NCI-H1436 treated with DMSO at 0.1 percent for 48 hours (cell line): ENCODE measurements at places on chromosomes 13 and 19.
A peak's percentile ranks its signal among the peaks of the same experiment; 100 is the strongest.

DNA sequence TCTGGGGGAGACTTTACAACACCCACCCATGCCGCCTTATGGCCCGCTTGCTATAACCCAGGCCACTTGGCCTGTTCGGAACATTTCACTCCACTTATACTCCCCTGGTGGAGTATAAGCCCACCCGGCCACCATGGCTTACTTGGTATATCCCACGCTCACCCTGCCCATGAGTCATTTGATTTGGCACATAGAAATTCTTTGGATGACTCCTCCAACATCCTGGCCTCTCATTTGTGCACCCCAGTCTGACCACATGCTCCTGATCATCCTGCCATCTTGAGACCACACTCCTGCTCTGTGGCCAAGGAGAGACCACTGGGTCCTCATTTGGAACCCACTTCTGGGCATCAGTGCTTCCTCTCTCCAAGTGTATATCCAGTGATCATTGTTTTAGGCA is 5.2 kb downstream of the SPACA6 start:
- no peak for DNase-seq

- no peak for DNase-seq
Observed at GRCh38 chr13:52978989-52979388, 49.6 kb upstream of the OLFM4 start.

DNA sequence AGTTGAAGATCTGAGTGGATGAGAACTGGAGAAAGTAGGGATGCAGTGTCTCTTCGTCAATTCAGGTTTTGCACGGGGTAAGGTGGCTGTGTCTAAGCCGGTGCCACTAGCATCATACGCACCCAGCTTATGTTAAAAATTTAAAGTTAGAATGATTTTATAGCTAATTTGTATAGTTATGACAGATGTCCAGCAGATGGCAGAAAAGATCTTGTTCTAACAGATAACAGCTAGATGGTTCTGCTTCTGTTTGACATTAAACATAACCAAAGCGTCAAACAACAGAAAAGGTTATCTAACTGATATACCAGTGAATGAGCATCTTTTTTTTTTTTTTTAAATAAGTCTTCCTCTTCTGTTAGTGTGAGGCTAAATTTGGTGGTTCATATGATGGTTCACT is 18.8 kb upstream of the EDDM13 start:
- DNase-seq: no peak

DNA sequence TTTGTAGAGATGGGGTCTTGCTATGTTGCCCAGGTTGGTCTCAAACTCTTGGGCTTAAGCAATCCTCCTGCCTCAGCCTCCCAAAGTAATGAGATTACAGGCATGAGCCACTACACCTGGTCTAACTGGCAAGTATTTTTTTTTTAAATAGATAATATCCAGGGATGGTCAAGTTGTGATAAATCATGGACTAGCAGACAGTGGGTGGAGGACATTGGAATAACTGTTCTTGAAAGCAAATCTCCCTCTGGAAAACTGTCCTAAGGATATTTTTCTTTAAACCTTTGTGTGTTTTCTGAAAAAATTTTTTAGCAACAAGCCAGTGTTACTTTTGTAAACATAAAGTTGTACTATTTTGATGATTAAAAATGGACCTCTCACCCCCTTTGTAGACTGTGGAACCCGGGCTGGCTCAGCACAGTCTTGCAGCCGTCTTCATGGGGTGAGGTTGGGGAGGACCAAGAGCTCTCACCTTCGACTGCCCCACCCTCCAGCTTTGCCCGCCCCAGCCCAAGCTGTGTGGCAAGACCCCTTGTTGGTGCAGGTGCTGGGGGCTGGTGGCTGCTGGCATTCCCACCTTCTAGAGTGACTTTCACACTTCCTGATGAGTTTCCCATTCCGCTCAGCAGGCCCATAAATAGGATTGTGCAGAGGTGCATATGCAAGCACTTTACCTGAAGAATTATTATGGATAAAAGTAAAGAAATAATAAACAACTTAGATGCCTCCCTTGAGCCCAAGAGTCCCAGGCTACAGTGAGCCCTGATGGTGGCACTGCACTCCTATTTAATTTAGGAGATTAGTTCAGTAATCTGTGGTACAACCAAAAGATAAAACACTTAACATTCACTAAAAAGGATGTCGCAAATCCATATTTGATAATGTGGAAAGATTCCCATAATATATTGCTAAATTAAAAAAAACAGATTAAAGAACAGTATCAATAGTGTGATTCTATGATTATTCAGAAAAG is 107.3 kb downstream of the GADD45B start:
- DNase-seq: no peak

DNA sequence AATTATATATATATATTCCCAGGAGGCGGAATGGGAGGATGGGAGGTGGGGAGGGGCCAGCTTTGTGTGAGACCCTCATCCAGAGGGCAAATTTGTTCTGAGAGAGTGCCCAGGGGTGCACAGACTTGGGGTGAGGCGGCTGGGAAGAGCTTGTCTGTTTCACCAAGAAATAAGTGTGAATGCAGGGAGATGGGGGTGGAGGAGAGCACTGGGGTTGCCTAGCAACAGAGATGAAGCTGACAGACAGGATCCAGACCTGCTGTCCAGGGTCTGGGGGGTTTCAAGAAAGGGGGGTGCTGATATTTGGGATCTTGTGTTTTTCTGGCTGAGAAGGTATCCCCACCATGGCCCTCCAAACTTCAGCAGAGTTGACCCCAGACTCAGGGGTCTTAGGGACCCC is 18.6 kb upstream of the TNFAIP8L1 start:
- DNase-seq: no peak

GRCh38 chr19:7575434-7576040 is 20.1 kb upstream of the CAMSAP3 start:
- no peak for DNase-seq

- DNase-seq: no peak
Observed at GRCh38 chr13:94007072-94007471, 472.4 kb downstream of the DCT start.

DNA sequence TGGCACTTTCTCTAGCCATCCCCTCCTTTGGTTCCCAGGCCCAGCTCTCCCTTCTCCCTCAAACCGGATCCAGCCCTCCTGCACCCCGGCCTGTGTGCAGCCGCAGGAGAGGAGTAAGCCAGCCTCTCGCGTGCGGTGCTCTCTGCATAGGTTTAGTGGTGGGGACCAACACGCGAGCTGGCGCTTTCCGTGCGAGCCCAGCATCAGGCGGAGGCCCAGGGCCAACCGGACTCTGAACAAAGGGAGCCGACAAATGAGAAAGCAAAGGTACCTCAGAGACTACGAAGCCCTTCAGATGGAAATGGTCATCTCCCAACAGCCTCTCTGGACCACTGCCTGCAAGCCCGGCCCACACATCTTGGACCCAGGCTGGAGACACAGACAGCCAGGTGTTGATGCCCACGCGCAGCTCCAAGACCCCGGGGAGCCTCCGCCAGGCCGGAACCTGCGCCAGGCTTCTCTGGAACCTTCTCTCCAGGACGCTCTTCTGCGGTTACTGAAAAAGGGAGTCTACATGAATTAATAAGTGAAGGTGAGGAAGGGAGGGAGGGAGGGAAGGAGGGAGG is 16.5 kb upstream of the LATS2 start:
- DNase-seq: no peak

- DNase-seq: no peak
Observed at GRCh38 chr19:46860846-46861690, at the start of gene ARHGAP35. Gene ARHGAP35, plus strand, starts transcription at chr19:46860997. Its CDS starts 57,679 bp downstream, at chr19:46918676.

DNA sequence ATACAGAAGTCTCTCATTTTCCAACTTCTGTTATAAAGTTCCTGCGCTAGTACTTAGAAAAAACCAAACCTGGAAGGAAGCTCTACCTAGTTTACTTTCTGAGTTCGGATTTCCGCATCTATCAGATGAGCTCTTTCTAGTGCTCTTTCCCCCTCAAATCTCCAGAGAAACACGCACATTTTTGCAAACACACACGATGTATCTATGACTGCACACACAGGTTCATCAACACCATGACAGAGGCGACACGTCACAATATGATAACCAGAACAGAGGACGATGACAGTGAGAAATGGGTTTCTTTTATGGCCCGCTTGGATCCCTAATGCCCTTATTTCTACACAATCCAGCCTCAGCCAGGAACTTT is 629 bp upstream of the LRRC63 start:
- no peak for DNase-seq

GRCh38 chr13:51848674-51849073 is 3.7 kb upstream of the TMEM272 start:
- DNase-seq: no peak

DNA sequence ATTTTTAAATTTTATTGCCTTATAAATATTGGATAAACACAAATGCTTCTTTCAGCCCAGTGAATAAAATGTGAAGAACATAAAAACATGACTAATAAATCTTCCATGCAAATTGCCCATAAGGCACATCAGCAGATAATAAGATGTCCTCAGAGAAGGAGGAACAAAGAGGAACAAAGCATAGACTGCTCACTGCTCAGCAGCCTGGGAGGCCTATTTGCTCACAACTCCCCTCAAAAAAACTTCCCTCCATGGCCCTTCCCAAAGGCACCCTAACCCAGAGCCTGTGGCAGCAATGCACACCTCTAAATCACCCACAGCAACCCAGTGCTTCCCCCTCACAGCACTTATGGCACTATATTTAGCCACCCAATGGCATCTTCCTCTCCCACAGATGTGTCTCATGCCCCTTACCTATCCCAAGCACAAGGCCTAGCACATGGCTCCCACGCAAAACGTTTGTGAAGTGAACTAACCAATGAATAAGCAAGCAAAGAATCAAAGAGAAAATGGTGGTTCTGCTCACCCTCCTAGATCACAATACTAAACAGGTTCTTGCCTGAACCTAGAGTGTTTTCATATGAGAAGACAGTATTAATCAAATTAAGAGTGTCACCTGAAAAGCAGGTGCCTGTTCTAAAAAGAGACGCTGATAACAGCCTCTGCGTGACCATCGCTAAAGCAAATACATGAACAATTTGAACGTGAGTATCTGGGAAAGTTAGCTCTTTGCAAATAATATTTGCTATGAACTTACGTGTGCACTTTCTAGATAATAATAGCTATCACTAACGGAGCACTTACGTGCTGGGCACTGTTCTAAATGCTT is 96.9 kb downstream of the TBC1D4 start:
- DNase-seq: peak; percentile 38

DNA sequence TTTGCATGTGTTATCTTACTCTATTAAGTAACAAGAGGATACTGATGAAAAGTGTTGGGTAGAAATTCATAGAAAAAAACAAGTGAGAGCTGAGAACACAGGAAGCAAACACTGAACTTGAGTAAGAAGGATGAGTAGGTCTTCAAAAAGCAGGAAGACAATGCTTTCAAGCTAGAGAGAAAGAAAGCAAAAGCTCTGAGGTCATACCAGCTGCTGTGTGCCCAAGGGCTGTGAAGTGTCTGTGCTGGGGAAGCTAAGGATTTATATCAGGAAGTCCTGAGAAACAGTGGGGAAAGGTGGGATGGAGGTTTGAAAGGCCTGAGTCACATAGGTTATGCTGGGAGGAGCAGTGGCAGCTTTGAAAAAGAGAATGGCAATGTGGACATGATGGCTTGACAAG is 145.5 kb upstream of the MAB21L1 start:
- DNase-seq: no peak

DNA sequence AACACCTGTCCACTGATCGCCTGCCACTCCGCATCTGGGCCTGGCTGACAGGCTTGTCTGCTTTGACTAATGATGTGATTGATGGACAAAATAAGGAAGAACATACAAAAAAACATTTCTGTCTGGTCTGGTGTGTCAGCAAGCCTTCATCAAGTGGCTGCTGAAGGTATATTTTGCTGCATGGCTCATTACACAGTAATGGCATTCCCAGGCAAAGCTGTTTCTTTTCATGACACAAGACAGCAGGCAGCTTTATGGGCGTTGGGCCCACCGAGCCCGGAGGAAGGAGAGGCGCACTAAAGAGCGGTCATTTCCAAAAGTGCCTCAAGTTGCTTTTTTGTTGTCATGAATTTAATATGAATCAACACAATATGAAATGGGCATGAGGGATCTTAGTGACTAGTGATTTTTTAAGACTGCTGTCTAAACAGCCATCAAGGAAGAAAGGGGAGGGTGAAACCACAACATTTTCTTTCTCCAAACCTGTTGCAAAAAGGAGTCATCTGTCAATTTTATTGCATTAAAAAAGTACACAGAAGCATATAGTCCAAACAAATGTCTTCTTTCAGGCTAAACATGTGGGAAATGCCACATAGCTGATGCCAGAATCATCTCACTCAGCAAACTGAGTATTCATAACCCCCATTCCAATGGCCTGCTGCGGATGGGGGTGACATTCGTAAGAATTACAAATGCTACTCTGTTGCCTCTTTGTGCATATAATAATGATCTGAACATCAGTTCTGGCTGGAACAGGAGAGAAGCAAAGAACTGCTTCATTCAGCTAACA is 476.6 kb downstream of the ZNF536 start:
- DNase-seq: no peak

GRCh38 chr13:79799059-79799867 is 318.3 kb downstream of the NDFIP2 start:
- DNase-seq: no peak

GRCh38 chr13:23146006-23146405 is 34.8 kb upstream of the SGCG start:
- DNase-seq: no peak

- DNase-seq: no peak
Observed at GRCh38 chr19:57807541-57807940, 7.2 kb downstream of the ZNF552 start.

GRCh38 chr13:98110749-98111148 is 32.1 kb upstream of the FARP1 start:
- no peak for DNase-seq

- DNase-seq: no peak
Observed at GRCh38 chr19:33306191-33306590, 3.9 kb upstream of the CEBPA start.

DNA sequence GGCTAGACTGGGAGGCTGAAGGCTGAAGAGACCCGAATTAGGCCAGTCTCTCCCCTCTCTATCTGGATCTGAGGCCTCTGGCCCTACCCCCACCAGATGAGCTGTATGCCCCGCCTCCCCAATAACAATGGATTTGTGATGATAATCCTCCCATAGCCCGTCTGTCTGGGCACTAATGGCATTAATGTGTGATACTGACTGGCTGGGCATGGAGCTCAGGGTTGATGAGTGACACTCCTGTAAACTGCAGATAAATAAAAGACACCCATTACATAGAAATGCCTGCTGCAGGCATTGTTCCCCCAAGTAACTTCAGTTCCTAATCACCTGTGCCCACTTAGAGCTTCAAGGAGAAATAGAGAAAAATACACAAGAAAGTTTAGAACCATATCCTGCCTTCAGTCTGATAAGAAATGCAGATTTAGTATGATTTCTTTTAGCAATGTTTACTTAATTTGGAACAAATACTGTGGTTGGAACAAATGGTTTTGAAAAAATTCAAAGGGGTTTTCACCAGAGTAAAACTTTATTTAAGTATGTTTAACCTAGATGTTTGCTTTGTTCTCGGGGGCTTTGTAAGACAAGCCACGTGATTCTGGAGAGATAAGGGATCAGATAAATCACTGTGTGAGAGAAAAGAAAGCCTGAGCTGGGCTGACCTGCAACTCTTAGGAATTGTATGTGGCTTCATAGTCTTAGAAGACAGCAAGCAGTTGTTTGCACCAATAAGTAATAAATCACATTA is 60.3 kb downstream of the TNFRSF19 start:
- no peak for DNase-seq

DNA sequence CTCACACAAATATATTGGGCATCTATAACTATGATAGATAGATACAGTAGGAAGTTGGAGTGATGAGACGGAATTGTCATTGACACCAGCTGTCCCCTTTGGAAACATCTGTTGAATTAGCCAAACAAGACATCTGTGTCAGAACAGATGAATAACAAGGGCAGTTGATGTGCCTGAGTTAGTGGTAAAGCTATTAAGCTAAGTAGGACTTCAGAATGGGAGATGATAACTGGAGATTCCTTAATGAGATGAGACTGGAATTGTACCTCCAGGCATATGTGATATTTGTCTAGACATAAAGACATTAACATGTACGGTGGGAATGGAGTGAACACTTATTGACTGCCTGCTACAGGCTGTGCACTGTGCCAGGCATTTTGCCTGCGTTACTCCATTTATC is 78.7 kb downstream of the MBNL2 start:
- DNase-seq: no peak
